ENCODE measurements at places on chromosomes 1 and 21.

DNA sequence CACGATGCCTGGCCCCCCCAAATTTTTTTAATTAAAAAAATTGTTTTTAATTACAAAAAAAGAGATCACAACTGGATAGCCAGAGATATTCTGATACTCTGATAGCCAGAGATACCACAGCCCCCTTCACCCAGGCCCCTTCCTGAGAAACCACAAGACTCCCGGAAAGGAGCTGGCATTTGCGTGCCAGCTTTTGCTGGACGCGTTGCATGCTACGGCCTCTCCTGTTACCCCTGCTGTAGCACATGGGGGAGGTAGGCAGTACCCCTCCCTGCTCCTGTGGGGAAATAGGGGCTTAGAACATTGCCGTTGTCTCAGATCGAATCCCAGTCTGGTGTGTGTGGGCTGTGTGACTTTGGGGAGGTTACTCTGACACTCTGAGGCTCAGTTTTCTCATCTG, 22.7 kb downstream of the MFAP2 start:
- DNase-seq, result no peak

- DNase-seq, result no peak
Observed at GRCh38 chr1:22365331-22366295, 86.0 kb upstream of the ZBTB40 start.

DNA sequence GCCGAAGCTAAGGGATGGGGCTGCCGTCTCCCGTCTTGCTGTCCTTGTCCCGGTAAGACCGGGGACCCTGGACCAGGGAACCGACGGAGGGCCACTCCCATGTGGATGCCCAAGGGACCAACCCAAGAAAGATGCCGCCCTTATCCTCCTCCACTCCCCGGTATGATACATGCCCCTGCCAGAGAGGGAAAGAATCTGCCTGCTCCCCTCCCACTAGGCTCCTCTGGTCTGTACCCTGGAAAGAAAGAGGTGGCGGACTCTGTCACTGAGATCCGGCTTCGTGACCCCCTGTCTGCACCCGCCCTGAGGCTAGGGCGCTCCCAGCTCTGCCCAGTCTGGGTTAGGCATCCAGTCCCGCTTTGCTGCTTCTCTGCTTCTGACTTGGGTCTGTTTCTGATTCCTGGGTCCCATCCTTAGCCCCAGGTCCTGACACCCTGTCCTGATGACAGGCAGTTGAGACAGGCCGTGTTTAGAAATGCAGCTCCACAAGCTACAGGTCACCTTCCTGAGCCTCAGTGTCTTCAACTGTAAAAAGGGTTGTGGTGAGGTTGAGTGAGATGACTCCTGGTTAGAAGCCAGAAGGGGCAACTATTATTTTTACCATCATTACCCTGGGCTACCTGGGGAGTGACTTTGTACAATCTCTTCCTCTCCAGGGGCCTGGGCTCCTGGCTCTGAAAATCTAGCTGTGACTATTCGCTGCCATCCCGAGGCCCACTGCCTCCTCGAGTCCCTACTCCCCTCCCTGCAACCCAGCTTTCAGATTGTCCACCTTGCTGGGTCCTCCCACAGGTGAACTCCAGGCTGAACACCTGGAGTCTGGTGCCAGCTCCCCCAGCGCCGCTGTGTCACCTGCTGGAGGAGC, 3.7 kb downstream of the MATN1 start:
- no peak for DNase-seq

DNA sequence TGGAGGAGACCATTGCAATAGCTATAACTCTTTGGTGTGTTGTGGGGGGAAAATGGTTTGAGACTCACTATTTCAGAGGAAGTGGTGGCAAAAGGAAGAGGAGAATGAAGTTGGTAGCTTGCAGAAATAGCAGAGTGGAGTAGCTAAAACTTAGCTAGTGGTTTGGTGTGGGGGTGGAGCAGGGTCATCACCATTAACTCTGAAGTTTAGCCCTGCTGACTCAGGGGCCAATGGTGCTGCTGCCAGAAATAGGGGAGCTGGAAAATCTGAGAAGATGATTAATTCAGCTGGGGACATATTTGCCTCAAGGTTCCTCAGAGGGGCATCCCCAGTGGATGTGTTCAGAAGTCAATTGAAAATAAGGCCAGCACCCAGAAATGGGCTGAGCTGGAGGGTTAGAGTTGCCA, 65.4 kb downstream of the RUNX1 start:
- DNase-seq, result no peak

- no peak for DNase-seq
Observed at GRCh38 chr1:192238421-192238820, 78.4 kb upstream of the RGS21 start.

DNA sequence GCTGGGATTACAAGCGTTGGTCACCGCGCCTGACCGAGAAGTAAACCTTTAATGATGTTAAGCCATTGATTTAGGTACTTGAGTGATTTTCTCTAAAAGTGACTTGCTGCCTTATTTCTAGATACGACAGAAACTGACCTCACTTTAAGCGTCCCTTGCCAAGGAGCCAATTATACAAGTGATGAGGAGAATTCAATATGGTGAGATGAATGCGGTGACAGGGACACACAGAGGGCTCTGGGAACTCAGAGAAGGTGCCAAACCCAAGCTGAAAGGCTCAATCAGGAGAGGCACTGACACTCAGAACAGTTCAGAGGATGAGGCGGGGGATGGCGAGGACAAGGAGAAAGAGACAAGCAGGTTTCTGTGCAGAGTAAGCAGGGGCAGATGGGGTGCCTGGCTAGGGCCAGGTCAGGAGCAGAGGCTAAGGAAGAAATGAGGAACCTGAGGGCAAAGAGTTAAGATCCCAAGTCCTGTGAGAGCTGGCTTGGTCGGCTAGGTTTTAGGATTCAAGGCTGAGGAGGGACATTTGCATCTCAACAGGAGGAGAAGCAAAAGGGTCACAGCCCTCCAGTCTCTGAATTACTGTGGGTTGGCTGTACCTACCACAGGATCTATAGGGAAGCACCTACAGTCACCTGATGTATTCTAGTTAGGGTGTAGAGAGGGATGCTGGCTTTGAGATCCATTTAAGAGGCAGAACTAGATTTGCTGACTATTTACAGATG, 83.2 kb upstream of the USP24 start:
- DNase-seq, result no peak

- no peak for DNase-seq
Observed at GRCh38 chr1:28666806-28667205, 1.8 kb upstream of the GMEB1 start.

DNA sequence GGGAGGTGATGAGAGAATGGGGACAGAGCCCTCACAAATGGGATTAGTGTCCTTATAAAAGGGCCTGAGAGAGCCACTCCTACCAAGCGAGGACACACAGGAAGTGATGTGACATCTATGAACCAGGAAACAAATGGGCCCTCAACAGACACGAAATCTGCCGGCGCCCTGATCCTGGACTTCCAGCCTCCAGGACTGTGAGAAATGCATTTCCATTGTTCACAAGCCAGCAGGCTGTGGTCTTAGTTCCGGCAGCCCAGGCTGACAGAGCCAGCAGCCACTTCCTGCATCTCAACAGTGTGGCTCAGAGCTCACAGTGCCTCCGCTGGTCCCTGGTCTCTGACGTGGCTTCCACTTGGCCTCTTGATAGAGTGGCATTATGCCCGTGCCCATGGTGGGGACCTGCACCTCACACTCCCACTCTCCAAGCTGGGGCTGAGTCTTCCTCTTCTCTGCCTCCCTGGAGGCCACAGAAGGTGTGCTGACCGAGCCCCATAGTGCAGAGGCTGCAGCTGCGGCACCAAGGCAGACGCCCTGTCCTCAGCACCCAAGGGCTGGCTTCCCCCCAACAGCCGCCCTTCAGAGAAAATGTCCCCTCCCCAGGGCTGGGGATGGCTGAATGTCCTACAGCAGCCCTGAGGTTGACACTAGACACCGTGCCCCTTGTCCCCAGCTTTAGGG, 44.9 kb downstream of the ACOT7 start:
- no peak for DNase-seq

GRCh38 chr1:12603224-12603623, 14.8 kb downstream of the DHRS3 start:
- no peak for DNase-seq

DNA sequence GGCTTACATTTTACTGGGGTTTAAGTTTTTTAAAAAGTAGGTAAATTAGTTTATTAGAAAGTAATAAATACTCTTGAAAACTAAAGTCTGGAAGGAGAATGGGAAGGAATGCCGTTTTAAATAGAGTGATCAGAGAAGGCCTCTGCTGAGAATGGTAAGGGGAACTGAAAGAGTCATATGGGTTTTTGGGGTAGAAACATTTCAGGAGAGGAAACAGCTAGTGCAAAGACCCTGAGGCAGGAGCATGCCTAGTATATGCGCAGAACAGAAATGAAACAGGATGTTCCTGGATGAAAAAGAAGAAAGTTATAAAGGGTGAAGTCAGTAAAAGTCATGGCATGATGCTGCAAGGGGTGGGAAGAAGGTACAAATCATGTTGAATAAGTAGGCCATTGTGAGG, 38.9 kb downstream of the ZC3H11B start:
- no peak for DNase-seq

DNA sequence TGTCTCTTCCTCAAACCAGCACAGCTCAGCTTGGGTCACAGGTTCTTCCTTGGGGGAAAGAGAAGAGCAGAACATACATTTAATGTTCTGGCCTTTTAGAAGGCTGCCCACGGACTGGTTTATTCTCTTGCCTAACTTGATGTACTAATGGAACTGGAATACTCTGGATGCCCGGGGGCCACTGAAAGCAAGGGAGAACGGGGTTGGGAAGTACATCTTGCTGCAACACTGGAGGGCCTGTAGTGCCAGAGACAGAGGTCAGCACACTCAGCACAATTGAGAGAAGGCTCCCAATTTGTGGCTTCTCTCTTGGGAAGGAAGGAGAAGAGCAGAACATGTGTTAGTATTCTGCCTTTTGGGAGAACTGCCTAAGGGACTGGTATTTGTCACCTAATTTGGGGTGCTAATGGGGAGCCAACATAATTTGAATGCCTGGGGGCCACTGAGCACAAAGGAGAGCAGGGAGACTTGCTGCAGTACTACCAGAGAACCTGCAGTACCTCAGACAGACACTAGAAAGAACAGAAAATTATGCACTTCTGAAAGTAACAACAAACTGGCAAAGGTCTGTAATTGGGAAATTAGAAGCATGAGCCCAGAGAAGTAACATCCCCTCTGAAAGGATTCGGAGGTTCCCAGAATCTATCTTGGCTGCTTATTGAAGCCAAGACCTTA, 14.1 kb downstream of the ZNF691 start:
- DNase-seq, result peak; percentile 16

DNA sequence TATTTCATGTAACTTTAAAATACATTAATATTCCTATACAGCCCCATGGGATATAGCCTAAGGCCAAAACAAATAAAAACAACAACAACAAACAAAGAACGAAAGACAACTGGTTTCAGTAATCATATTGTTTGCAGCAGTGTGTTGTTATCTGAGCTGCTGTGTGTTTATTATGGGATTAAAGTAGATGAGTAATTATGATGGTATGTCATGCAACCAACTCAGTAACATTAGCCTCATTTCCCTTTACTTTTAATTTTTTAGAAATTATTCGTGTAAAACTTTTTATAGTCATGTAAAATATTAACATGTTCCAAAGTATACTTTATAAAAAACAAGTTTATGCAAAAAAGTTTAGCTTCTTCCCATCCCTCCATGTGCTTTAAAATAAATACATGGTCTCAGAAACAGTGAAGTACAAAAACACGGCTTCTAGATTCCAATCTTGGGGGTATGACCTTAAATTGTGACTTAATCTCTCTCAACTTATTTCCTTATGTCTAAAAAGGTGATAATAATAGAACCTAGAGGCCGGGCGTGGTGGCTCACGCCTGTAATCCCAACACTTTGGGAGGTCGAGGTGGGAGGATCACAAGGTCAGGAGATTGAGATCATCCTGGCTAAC, 176.1 kb downstream of the SLC45A1 start:
- no peak for DNase-seq

- peak; percentile 22 for DNase-seq
Observed at GRCh38 chr1:10168912-10169514, 41.4 kb upstream of the KIF1B start.

GRCh38 chr1:18948048-18948912, 8.2 kb downstream of the IFFO2 start:
- no peak for DNase-seq

DNA sequence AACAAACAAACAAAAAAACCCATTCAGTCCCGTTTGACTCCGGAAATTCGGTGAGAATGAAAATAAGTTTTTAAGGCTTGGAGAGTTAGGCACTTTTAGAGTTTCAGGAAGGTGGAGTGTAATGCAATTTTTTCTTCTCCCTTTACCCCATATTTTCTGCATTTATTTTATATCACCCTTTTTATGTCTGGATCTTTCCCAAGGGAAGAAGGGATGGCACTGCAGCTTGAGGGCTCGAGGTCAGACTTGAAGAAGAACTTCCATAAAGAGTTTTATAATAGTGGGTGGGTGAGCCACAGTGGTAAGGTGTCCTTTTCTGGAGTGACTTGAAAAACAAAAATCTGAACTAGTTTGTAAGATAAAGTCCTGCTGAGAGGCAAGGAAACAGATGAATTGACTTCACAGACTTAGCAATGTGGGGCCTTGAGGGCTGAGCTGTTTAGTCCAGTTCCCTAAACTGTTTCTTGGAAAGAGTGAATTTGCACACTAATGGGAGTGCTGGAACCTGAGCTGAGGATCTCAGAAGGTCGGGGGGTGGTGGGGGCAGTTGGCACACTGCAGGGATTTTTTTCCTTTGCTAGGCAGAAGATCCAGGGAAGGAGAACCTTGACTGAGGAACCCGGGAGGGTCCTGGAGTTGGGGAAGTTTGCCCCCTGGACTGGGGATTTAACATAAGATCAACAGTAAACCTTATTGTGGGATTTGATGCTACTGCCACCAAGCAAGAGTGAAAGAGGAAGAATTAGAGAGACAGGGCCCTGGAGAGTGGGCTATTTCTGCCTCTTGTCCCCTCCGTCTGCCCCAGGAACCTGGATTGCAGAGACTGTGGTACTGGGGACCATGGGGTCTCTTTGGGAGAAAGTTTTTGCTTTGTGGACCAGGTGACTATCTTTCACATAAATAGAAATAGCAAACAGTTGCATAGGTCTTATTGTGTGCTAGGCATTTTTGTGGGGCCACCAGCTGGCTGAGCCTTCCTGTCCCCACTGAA, 1.8 kb upstream of the MEX3A start:
- DNase-seq, result no peak

- no peak for DNase-seq
Observed at GRCh38 chr1:43056981-43057391, 98.3 kb upstream of the SLC2A1 start.

- no peak for DNase-seq
Observed at GRCh38 chr1:59314776-59315528, 18.1 kb downstream of the FGGY start.

DNA sequence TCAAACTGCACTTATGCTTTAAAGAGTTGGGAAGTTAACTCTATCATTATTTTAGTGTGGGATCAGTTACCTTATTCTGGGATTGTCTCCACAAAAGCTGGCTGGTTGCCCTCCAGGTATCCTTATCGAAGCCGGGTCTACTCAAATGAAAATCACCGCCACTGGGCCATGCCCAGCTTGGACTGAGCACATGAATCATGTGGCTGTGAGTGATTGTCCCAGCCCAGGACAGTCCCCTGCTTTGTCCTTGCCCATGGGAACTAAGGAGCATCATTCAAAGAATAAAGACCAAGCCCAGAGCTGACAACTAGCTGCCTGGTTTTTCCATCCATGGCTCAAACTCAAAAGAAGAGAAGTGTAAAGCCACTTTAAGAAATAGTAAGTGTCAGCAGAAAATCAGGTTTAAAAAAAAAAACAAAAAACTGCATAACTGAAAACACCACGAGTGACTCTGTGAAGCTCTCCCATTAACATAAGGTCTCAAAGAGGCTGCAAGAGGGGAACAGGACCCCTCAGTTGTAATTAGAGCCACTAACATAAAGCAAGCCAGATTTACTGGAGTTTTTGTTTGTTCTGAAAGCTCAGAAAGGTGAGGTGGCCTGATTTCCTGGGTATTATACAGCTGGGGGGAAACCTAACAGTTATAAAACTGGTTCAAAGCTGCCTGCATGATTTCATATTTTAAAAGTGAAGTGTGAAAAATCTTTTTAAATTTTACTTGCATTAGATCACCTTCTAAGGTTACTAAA, 91.5 kb downstream of the KIF14 start:
- no peak for DNase-seq
